ENCODE measurements at places on chromosomes 6 and 20. TPM values are rescaled to one million over a fixed set of nuclear protein-coding genes. Genes with fewer than 3 reads are reported as not detected.

SALL4 gene
- 12.6 TPM for total RNA-seq

THEMIS gene
- not detected for total RNA-seq

NRM gene
- 21.8 TPM for total RNA-seq

OVOL2 gene
- 17.5 TPM for total RNA-seq

TUBB2B gene
- 37.8 TPM for total RNA-seq

DNA sequence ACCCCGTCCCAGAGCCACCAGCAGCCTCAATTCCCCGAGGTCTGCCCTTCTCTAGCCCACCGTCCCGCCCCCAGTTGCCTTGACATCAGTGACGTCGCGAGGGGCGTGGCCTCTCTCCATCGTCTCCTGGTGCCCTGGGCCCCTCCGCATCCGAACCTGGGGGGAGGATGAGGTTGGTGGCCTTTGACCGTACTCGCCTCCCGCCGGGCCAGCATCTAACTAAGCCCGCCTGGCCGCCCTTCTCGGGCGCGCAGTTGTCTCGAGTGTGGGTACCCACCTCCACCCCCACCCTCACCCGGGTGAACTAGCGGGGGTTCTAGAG is 5.5 kb upstream of the ARMC12 start:
- DNase-seq: peak; percentile 91

GRCh38 chr6:64266351-64266821 is 630.8 kb downstream of the PHF3 start:
- DNase-seq: no peak

DNA sequence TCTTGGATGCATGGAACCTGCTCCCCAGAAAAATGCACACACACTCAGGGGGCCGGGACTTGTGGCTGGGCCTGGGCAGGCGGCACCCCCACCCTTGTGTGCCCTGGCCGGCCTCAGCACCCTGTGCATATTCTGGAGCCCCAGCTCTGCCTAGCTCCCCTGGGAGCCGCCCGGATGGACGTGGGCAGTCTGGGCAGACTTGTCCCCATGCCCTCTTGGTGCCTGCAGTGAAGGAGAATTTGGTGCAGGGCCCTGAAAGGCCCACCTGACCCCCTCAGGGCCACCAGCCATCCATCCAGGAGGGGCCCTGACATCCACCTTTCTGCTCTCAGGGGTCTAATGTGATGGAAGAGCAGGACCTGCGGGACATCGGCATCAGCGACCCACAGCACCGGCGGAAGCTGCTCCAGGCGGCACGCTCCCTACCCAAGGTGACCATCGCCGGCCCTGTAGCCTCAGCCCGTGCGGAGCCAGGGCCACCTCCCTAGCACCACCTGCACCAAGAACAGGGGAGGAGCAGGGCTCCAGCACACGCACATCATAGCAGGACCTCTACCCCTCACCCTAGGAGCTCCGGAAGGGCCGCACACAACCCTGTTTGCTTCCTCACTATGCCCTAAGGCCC is 62.8 kb downstream of the TCP11 start:
- DNase-seq: no peak

GRCh38 chr6:119145111-119145510 is 66.6 kb upstream of the FAM184A start:
- no peak for DNase-seq

GRCh38 chr6:98525860-98526259 is 308.5 kb upstream of the POU3F2 start:
- no peak for DNase-seq

- DNase-seq: no peak
Measured at GRCh38 chr20:62396367-62397239, 9.7 kb downstream of the RPS21 start.

GRCh38 chr6:48619771-48620170 is 508.8 kb upstream of the PTCHD4 start:
- DNase-seq: no peak

DNA sequence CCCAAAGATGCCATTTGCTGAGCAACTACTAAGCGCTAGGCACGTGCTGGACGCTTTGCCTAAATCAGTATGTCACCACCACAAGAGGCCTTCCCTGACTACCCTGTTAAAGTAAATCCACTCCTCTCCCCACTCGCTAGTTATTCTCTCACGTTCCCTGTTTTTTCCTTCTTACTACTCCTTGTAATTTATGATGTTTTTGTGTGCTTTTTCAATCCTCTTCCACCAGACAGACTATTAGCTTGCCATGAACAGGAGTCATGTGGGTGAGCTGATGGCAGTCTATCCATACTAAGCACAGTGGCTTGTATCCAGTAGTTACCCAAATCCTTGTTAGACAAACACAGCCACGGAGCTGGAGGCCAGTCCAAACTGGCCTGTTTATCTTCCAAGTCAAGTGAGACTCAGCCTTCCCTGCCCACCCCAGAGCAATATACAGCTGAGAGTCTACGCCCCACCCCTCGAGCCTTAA is 41.2 kb downstream of the C6orf132 start:
- DNase-seq: no peak

GRCh38 chr6:160959726-160960435 is 31.7 kb upstream of the MAP3K4 start:
- no peak for DNase-seq

- DNase-seq: no peak
Measured at GRCh38 chr6:17945575-17945974, 41.9 kb downstream of the KIF13A start.

GRCh38 chr6:167892835-167893815 is 66.4 kb downstream of the AFDN start:
- DNase-seq: no peak

GRCh38 chr6:54617730-54618129 is 228.8 kb upstream of the FAM83B start:
- DNase-seq: no peak

- no peak for DNase-seq
Measured at GRCh38 chr20:61694682-61695081, 371.0 kb downstream of the TAF4 start.

DNA sequence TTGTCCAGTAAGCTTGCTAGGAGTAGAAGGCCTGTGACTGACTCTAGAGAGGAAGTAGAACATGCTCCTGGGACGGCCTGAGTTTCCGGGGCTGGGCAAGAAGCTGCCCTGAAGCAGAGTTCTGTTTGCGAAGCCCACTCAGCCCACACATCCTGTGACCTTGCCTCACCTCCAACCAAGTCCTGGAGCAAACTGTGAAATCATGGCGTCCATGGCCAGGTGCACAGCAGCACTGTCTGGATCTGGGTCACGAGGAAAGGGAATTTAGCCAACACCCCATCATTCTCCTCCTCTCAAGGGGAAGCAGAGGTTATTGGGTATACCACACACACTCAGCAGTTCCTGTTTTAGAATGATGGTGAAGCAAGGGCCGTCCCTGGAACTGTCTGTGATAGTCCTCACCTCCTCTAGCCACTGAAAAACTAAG is 87.5 kb downstream of the CRYBG1 start:
- no peak for DNase-seq

GRCh38 chr6:17842934-17843821 is 136.5 kb upstream of the NUP153 start:
- DNase-seq: no peak

DNA sequence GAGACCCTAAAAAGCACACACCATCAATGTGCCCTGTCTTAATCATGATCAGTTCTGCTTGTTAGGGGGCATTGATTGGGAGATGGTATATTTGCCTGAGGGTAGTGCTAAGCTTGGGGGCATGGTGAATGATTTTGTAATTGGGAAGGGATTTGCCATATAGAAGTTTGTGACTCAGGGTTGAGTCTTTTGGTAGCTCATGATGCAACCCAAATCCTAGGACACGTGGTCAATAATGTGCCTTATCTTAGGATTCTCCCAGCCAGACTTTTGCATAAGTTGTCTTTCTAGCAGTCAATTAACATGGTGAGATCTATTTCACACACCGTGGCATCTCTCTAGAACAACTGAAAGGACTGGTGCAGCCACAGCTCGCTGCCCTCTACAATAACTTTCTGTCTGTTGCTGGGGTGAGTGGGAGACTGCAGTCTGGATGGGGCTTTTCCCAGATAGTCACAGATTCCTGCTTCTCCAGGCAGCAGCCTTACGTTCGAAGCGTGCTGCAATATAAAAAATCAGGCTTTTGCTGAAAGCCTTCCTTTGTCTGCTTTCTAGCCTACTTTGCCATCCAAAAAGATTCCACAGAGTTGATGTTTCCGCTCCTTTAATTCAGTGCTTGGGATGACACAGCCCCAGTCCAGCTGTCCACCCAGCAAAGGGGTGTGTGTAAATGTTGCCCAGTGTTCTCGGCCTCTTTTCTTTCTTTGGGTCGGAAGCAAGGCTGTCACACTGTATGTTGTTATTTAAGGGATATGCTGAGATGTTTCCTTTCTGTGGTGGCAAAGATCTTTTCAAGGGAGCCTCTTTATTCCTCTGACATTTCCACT is 58.9 kb downstream of the ID4 start:
- DNase-seq: no peak

All from type B pancreatic cell (in vitro differentiated cells).